Breast epithelium (tissue), 4 donors: ENCODE measurements at places on chromosomes 2 and 18. TPM values are rescaled to one million over a fixed set of nuclear protein-coding genes. Genes with fewer than 3 reads are reported as not detected.

The IL1R1 gene
- 206 TPM for total RNA-seq

GRCh38 chr18:37537868-37538525 lies 27.6 kb downstream of the CELF4 start:
- H3K4me3 ChIP-seq, result no peak overlapping the region
- DNase-seq, result peak; percentile 67
- no peaks in the 10 kb centered on the region for H3K36me3 ChIP-seq

- H3K27me3 ChIP-seq, result no peaks in the 10 kb centered on the region
- no peak overlapping the region for H3K4me3 ChIP-seq
- no peaks in the 10 kb centered on the region for H3K36me3 ChIP-seq
Observed at GRCh38 chr2:239369631-239370161, 31.1 kb downstream of the HDAC4 start.

DNA sequence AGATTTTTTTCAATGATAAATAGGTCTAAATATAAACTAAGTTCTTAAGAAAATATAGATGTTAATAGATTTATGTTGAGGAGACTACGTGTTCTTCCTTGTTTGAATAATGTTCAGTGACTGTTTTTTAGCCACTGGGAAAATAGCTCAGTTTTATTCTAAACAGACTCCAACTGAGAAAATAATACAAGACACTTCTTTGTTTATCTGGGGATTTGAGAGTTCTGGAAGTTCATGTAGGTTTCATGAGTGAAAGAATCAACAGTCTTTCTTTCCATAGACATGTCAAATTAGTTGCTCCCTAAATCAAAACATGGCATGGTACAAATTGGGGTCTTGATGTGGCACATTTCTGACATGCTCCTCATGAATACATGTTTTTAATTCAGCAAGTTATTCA lies 177.7 kb downstream of the MREG start:
- H3K36me3 ChIP-seq, result no peaks in the 10 kb centered on the region
- no peaks in the 10 kb centered on the region for H3K27me3 ChIP-seq
- no peaks in the 10 kb centered on the region for H3K4me1 ChIP-seq
- no peak overlapping the region for H3K4me3 ChIP-seq

The SPR gene
- total RNA-seq, result 46.2 TPM

DNA sequence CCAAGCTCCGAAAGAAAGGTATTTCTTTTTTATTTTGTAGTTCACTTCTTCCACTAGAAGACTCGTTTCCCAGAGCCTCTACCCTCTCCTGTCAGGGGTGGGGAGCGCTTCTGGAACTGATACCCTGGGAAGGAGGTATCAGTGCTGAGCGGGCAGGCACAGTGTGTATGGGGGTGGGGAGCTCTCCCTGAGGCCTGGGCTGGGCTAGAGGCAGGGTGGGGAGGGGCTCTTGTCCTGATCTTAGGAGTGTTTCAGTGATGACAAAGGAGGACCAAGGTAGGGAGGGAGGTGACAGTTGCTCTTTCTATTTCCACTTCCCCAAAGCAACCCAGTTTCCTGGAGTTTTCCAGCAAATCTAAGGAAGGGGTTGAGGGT lies 65.4 kb downstream of the ARHGAP25 start:
- no peaks in the 10 kb centered on the region for H3K27me3 ChIP-seq
- no peaks in the 10 kb centered on the region for H3K4me1 ChIP-seq
- peak overlapping the region; percentile 32 for H3K4me3 ChIP-seq
- peak overlapping the region; percentile 76 for H3K27ac ChIP-seq

DNA sequence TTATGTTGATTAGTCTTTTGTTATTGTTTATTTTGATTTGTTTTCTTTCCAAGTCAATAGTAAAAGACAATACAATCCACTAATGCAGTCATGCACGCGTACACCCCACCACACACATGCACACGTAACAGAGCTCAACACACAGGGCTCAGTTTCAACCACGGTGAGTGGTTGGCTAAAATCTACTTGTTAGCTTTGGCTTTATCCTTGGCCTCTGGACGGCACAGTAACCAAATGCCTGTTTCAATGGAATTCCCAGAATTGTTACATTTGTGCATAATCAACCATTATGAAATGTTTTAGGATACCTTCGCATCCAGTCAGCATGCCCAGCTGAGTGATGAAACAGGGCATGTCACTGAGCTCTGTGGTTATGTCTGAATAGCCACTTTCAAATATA lies 53.2 kb downstream of the NYAP2 start:
- no peaks in the 10 kb centered on the region for H3K4me1 ChIP-seq
- no peaks in the 10 kb centered on the region for H3K36me3 ChIP-seq
- DNase-seq, result no peak
- H3K27ac ChIP-seq, result no peak overlapping the region
- H3K4me3 ChIP-seq, result no peak overlapping the region
- H3K27me3 ChIP-seq, result no peaks in the 10 kb centered on the region

DNA sequence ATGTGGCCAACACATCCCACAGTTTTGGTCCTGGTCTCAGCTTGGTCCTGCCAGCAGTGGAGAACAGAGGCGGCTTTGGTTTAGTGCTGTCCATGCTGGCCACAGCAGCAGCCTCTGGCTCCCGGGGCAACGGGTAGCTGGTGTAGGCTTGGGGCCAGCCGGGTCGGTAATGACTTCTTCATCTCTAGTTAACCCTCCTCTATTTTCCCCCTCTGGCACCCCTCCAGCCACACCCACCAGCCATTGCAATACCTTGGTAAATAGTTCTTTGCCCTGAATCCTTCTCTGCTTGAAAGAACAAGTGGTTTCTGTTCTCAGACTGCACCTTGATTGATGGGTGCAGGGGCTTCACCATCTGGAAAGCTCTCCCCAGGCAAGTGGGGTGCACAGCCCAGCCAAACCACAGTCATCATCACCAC lies 31.7 kb upstream of the ZNF396 start:
- H3K4me3 ChIP-seq, result no peak overlapping the region
- H3K36me3 ChIP-seq, result no peaks in the 10 kb centered on the region
- DNase-seq, result no peak
- H3K27ac ChIP-seq, result no peak overlapping the region
- H3K27me3 ChIP-seq, result no peaks in the 10 kb centered on the region

DNA sequence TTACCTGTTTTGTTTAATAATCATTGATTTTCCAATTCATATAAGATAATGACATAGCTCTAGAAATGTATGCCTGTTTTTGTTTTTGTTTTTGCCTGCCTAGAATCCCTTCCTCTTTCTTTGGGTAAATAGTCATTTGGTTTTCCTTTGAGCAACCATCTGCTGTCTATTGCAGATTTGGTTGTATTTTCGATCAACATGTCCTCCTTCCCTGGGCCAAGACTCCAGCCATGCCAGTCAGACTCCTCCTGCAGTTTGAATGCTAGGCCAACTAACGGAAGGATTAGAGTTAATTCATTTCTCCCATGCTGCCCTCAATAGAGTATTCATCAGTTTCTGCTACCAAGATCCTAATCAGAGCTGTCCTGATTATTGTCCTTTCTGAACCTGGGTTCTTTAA lies 67.1 kb downstream of the MAIP1 start:
- H3K27me3 ChIP-seq, result no peaks in the 10 kb centered on the region
- no peaks in the 10 kb centered on the region for H3K4me1 ChIP-seq
- H3K4me3 ChIP-seq, result no peak overlapping the region
- DNase-seq, result no peak
- H3K36me3 ChIP-seq, result no peaks in the 10 kb centered on the region

- no peak overlapping the region for H3K4me3 ChIP-seq
- H3K36me3 ChIP-seq, result no peaks in the 10 kb centered on the region
- no peaks in the 10 kb centered on the region for H3K27me3 ChIP-seq
- no peak overlapping the region for H3K27ac ChIP-seq
Observed at GRCh38 chr18:25557011-25557410, 205.0 kb upstream of the ZNF521 start.

GRCh38 chr2:120981443-120981842 lies 245.8 kb downstream of the GLI2 start:
- DNase-seq, result no peak
- no peaks in the 10 kb centered on the region for H3K27me3 ChIP-seq
- no peaks in the 10 kb centered on the region for H3K4me1 ChIP-seq
- no peaks in the 10 kb centered on the region for H3K36me3 ChIP-seq

The DSG3 gene
- total RNA-seq, result 40.1 TPM

The MATN3 gene
- 1.3 TPM for total RNA-seq

The FAM110C gene
- 30.7 TPM for total RNA-seq

DNA sequence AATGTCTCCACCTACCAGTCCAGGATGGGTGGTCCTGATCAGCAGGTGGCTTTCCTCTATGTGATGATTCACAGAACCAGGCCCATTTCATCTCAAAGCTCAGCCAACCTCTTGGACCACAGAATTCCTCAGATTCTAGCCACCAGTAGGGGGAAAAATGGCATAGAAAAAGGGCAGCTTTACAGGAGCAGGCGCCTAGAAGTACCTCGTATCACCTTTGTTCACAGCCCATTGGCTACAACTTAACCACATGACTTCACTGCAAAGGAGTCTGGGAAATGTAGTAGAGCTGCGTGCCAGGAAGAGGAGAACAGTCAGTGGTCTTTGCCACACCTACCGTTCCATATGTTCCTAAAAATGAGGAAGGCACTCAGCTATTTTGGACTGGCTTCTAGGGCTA lies 62.8 kb upstream of the DTNA start:
- H3K36me3 ChIP-seq, result no peaks in the 10 kb centered on the region
- H3K4me1 ChIP-seq, result no peaks in the 10 kb centered on the region
- H3K27ac ChIP-seq, result no peak overlapping the region
- DNase-seq, result no peak

The SLC1A4 gene
- 11.4 TPM for total RNA-seq

DNA sequence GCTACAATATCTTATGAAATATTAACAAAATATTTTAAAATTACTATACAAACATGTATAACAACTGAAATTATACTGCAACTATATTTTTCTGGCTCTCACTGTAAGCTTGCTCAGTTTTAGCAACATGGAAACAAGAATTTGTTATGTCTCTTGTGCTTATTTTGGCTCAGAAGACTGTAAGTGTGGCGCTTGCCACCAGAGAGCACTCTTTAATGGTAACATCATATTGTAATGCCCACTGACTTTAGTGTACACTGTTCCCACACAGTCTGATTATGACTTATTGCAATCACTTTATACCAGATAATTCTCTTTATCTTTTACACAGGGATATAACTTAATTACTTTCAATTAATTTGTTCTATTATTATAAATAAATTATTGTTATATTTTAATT lies 1500.6 kb upstream of the TMEFF2 start:
- DNase-seq, result no peak
- no peak overlapping the region for H3K4me3 ChIP-seq
- H3K27me3 ChIP-seq, result no peaks in the 10 kb centered on the region
- no peaks in the 10 kb centered on the region for H3K36me3 ChIP-seq
- no peaks in the 10 kb centered on the region for H3K4me1 ChIP-seq

The ABCG5 gene
- total RNA-seq, result not detected

GRCh38 chr18:51890762-51891161 lies 449.2 kb upstream of the DCC start:
- H3K4me3 ChIP-seq, result no peak overlapping the region
- H3K4me1 ChIP-seq, result no peaks in the 10 kb centered on the region
- H3K36me3 ChIP-seq, result no peaks in the 10 kb centered on the region
- DNase-seq, result peak; percentile 35
- no peaks in the 10 kb centered on the region for H3K27me3 ChIP-seq

The TUBA3E gene
- not detected for total RNA-seq

DNA sequence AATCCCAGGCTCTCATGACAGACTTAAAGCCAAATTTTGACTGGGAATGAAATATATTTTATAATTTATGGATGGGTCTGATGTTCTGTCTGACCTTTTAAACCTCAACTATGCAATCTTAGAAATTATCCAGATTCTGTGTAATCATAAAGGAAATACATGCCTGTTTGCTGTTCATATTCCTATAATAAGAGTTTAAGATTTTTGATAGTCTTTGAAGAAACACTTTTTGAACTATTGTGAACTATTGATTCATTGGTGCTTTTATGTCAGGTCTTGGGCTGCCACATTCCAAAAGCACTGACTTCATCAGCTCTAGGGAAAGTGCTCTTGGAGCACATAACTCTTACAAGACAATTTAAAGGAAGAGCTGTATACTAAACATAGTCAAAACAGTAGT lies 64.2 kb downstream of the CCDC150 start:
- H3K4me3 ChIP-seq, result no peak overlapping the region
- no peak overlapping the region for H3K27ac ChIP-seq
- DNase-seq, result no peak
- no peaks in the 10 kb centered on the region for H3K36me3 ChIP-seq
- no peaks in the 10 kb centered on the region for H3K27me3 ChIP-seq

DNA sequence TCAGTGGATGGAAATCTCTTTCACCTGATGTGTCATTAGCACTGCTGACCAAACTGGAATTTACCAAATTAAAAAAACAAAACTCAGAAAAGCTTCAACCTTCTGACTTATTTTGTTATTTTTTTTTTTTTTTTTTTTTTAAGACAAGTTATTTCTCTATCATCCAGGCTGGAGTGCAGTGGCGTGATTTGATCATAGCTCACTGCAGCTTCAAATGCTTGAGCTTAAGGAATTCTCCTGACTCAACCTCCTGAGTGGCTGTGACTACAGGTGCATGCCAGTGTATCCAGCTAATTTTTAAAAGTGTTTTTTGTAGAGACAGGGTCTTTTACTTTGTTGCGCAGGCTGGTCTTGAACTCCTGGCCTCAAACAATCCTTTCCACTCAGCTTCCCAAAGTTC lies 155.6 kb downstream of the LRRTM1 start:
- H3K27me3 ChIP-seq, result no peaks in the 10 kb centered on the region
- no peak overlapping the region for H3K27ac ChIP-seq
- no peak for DNase-seq
- no peaks in the 10 kb centered on the region for H3K4me1 ChIP-seq
- H3K4me3 ChIP-seq, result no peak overlapping the region

DNA sequence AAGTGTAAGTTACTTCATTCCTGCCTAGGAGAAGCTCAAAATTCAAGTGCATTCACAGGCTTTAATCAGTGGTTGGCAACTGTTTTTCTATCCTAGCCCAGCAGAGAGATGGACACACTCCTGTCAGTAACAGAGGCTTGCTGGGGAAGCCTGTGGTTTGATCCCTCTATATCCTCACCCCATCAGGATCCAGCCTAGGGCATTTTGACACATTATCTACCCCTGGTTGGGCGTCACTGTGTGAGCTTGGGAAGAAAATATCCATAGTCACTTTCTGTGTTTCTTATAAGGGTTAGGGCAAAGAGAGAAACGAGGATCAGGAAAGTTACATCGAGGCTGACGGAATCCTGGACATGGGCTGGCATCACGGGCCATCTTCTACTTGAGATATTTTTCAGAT lies 10.0 kb downstream of the NT5DC4 start:
- H3K27ac ChIP-seq, result no peak overlapping the region
- H3K27me3 ChIP-seq, result no peaks in the 10 kb centered on the region
- H3K36me3 ChIP-seq, result no peaks in the 10 kb centered on the region
- no peaks in the 10 kb centered on the region for H3K4me1 ChIP-seq
- H3K4me3 ChIP-seq, result no peak overlapping the region
- no peak for DNase-seq

DNA sequence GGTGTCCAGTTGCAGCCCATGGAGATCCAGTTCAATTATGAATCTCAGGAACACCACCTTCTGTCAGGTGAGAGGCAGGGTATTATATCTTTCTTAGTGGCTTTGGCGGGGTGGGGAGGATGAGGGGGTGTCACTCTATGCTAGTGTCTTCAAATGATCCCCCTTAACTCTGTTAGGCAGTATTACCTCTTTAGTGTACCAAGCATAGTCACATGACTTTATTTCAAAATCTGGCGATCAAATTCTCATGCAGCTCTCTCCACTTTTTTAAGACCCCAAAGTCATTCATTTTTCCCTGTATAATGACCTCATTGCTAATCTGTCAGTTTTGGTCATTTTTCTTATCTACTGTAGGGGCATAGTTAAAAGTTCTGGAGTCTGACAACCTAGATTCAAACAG lies 1.1 kb upstream of the ZSCAN30 start:
- no peak overlapping the region for H3K27ac ChIP-seq
- H3K36me3 ChIP-seq, result no peaks in the 10 kb centered on the region
- H3K27me3 ChIP-seq, result no peaks in the 10 kb centered on the region
- DNase-seq, result no peak
- no peaks in the 10 kb centered on the region for H3K4me1 ChIP-seq

- no peaks in the 10 kb centered on the region for H3K36me3 ChIP-seq
- no peak for DNase-seq
- H3K4me3 ChIP-seq, result no peak overlapping the region
- H3K4me1 ChIP-seq, result no peaks in the 10 kb centered on the region
- peak overlapping the region; percentile 0 for H3K27ac ChIP-seq
- H3K27me3 ChIP-seq, result no peaks in the 10 kb centered on the region
Observed at GRCh38 chr2:36444216-36444936, 88.8 kb downstream of the CRIM1 start.
